ENCODE measurements at places on chromosomes 3 and 15. TPM values are rescaled to one million over a fixed set of nuclear protein-coding genes. Genes with fewer than 3 reads are reported as not detected.

- no peak for ATAC-seq
These were observed 27.9 kb downstream of the AADAC start for GRCh38 chr3:151841801-151842200.

GRCh38 chr15:58504674-58505234 lies 73.0 kb downstream of the LIPC start:
- ATAC-seq, result no peak

DNA sequence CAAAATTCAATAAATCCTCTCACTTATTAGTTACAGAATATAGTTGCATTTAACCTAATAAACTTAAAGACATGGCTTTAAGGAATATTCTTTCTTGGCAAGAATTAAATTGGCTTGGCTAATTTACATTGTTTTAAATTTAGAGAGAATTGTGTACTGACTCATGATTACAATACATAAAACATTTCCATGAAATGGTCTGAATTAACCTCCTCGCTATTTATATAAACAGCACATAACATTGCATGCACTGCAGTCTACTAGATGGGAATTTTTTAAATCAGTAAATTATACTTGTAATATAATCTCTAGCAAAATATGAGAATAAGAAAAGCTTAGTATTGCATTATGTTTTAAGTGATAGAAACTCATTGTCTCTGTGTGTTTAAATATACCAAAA lies 268.9 kb downstream of the SHOX2 start:
- no peak for ATAC-seq

DNA sequence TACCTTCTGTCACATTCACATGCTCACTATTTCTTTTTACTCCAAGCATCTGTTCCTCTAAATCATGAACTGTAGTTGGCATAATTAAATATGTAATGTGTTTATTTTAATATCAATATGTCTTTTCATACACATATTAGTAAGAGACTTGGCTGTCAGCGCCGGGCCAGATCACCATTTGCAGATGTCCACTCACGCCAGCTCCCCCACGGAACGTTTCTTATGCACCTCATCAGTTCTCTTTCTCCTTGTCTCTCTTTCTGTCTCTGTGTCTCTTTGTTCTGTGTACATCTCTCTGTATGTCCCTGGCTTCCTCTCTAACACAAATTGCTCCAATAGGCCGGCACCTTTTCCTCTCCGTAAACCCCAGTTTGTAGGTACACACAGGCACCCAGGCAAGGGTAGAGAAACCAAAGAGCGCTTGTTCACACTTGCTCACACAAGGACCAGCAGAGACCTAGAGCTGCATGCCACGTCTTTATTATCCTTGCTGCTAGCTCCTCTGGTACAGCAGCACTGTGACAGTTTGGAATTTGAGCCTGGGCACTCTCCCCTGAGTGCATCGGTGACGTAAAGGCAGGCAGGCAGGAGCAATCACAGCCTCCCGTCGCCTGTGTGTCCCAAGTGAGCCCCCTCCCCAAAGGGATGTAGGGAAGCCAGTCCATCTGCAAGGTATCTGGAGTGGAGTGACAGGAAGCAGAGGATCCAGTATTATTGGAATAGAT lies 40.4 kb downstream of the CACNA1D start:
- no peak for ATAC-seq

C3orf38 gene
- 15.6 TPM for total RNA-seq

CEMIP gene
- not detected for total RNA-seq
